ENCODE measurements at places on chromosomes 2 and 18.

DNA sequence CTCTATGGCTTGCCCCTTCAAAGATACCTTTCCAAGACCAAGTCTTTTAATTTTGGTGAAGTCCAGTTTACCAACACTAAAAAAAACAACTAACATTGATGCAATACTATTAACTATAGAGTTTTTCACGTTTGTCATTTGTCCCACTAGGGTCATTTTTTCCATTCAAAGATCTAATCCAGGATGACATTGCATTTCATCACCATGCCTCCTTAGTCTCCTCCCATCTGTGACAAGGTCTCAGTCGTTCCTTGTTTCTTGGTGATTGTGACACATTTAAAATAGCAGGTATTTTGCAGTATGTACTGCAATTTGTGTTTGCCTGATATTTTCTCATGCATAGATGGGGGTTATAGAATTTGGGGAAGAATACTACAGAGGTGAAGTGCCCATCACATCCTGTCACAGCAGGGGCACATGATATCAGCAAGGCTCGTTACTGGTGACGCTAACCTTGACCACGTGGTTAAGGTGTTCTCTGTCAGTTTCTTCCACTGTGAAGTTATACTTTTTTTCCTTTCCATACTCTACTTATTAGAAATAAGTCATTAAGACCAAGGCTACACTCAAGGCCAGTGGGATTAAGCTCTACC lies 799.2 kb upstream of the RAB6C start:
- no peak for DNase-seq

DNA sequence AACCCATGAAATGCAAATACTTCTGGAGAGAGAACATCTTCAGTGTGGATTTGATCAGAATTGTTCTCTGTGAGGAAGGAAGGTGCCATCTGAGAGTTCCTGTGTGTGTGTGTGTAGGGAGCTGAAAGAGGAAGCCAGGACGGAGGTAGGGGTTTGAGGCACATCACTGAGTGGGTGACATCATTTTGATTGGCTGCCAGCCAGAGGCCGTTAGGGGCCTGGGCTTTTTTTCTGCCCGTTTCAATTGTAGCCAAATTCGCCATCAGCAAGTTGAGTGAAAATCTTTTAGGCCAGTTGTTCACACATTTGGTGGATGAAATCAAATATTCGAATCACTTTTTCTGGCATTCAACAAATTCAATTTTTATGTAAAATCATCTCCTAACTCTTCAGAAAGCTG lies 48.9 kb downstream of the TSN start:
- no peak for DNase-seq

GRCh38 chr18:14978962-14979535 lies 231.1 kb downstream of the ANKRD30B start:
- no peak for DNase-seq

DNA sequence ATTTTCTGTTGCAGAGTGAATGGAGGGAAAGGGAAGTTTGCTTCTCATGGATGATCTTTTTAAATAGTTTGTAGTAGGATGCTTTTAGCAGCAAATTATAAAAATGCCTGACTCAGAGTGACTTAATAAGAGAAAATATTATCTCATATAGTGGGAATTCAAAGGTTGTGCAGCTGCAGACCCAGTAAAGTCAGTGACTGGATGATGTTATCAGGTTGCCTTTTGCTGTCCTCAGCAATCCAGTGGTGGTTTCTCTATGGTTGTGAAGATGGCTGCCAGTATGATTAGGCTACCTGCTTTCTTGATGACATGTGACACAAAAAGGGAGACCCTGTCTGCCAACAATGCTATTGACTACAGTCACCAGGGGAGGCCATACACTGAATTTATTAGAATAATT lies 184.8 kb downstream of the DIS3L2 start:
- DNase-seq: no peak

- no peak for DNase-seq
These were observed 20.8 kb downstream of the KCNF1 start for GRCh38 chr2:10932345-10933151.

GRCh38 chr18:75066936-75067335 lies 142.0 kb downstream of the PTGR3 start:
- no peak for DNase-seq

- no peak for DNase-seq
These were observed 199.6 kb downstream of the EIPR1 start for GRCh38 chr2:3177891-3178577.

DNA sequence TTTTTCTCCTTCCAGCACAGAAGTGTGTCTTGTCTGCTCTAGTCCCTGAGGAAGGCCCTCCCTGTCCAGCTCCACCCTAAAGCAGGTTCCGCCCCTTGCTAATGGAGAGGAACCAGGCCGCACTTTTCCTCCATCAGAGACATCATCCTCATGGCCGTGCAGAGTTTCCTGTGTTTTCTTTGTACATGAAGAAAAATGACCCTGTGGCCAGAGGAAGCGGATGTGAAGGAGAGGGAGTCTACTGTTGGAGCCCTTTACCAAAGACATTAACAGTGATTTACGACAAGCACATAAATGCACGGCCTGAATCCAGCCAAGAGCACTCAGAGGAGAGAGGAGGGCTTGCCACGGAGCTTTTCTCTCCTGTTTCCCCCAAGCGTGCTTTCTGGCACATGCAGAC lies 109.5 kb downstream of the RNF144A start:
- DNase-seq: no peak

- no peak for DNase-seq
These were observed 26.0 kb downstream of the TLK1 start for GRCh38 chr2:171134624-171135230.

GRCh38 chr2:26170795-26171194 lies 2.1 kb upstream of the GAREM2 start:
- no peak for DNase-seq

- DNase-seq: no peak
These were observed 62.9 kb downstream of the ARHGAP15 start for GRCh38 chr2:143192106-143192505.

GRCh38 chr2:138500592-138501424 lies 762 bp upstream of the SPOPL start:
- DNase-seq: no peak

GRCh38 chr2:229996320-229996719 lies 72.4 kb downstream of the SLC16A14 start:
- no peak for DNase-seq

GRCh38 chr2:168426861-168427260 lies 29.2 kb upstream of the CERS6 start:
- DNase-seq: no peak

DNA sequence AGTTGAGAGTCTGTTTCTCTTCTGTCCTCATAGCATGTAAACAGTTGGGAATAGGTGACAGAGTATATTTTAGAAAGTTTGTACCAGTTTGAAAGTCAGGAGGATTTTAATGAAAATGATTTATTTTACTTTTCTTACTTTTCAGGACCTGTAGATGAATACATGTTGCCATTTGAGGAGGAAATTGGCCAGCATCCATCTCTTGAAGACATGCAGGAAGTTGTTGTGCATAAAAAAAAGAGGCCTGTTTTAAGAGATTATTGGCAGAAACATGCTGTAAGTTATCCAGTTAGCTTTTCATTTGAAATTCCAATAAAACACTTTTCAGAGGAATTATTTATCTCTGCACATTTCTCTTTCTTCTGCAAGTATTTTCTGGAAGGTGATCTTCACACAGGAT lies 81.1 kb downstream of the ACVR2A start:
- DNase-seq: no peak

DNA sequence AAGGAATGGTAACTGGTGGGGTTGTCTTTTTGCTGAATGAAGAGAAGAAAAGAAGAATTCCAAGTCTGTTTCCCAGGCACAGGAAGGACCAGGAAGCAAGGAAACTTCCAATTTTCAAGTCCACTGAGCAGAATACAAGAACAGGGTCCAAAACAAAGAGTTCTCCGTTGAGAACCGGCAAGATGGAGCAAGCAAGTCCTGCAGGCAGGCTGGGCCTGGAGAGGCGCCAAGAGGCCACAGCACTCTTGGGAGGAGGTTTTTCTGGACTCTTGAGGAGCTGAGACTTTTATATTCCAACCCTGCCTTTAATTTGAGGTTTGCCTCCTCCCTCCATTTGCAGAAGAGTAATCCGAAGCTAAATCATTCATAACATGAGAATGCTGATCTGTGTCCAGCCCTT lies 224.5 kb downstream of the IKZF2 start:
- no peak for DNase-seq

DNA sequence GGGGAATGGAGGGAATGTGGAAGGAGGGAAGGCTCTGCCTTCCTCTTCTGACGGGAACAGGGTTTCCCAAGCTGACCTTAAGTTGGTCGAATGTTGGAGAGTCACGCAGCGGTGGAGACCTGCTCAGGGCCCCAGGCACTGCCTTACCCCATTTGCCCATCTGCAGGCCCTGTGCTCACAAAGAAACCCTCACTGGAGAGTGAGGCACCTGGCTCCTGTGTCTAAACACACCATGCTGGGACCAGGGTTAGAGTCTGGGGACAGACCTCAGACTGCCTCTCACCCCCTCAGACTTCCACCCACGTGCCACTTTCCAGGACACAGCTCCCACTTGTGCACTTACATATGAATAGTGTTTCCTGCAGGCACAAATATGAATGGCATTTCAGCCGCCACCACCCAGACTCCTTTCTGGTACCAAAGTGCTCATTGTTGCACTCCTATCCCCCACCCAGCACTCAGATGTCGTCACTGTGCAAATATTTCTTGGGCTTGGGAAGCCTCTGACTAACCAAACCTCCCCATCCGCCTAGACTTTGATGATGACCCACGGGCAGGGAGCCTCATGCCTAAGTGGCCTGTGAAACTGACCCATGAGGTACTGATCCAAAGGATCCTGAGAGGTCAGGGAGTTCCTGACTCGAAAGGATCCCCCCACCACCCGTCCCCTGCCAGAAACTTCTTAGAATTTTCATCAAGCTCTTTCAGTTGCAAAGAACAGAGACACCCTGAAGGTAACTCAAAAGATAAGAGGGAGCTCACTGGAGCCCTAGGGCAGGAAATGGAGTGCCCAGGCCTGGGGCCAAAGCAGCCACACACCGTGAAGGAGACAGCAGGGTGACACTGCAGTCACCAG lies 78.3 kb downstream of the STPG4 start:
- DNase-seq: no peak

DNA sequence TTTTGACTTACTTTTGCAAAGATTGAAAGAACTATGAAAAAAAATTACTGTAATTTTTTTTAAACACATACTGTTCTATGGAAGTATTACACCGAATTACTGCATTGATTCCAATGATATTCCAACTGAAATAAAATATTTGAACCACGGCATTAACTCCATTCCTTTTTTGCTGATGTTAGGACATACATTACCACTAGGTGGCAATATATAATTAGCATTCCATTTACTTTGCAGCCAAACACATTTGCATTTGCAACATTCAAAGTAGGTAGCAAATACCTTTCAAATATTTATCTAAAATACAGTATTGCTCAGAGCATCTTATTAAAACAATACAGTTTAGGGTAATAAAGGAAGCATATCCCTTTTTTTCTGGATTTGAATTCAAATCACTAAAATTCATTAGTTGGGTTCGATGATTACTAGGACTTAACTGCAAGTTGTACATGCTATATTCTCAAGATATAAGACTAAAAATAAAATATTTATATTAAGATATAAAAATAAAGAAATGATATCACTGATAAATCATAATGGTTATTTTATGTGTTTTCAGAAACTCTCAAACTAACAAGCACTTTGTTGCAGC lies 31.3 kb downstream of the LANCL1 start:
- no peak for DNase-seq

DNA sequence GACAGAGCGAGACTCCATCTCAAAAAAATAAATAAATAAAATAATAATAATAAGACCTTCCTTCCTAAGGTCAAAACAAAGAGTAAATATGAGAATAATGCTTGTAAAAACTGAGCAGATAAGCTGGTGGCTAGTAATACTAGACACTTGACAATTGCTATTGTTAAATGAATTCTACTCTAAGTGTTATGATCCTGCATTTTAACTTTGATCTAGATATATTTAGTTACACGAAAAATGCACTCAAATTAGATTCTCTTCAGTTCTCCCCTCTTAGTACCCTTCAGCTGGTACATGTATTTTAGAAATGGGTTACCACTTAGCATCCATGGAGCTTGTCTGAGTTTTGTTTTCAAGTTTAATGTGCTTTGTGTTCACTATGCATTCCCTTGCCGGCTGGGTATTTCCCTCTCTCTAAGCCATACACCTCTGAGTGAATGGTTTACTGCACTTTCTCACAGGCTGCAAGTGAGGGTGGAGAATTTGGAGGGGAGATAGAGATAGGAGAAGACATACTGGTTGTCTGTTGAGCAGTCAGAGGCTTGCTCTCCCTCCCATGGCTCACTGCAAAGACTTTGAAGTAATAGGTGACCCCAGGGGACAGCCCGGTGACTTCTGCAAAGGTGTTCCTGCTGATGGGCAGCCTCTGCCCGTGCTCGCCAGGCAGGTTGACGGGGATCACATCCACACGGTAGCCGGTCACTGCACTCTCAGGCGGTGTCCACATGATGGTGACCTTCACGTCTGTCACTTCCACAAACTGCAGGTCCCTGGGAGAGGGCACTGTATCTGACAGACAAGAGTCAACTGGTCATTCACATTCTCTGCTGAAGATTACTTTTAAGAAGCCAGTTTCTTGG lies 29.9 kb downstream of the FN1 start:
- no peak for DNase-seq

- no peak for DNase-seq
These were observed 1.5 kb upstream of the PROM2 start for GRCh38 chr2:95272781-95273180.
